ENCODE measurements at places on chromosomes 6 and 20.

DNA sequence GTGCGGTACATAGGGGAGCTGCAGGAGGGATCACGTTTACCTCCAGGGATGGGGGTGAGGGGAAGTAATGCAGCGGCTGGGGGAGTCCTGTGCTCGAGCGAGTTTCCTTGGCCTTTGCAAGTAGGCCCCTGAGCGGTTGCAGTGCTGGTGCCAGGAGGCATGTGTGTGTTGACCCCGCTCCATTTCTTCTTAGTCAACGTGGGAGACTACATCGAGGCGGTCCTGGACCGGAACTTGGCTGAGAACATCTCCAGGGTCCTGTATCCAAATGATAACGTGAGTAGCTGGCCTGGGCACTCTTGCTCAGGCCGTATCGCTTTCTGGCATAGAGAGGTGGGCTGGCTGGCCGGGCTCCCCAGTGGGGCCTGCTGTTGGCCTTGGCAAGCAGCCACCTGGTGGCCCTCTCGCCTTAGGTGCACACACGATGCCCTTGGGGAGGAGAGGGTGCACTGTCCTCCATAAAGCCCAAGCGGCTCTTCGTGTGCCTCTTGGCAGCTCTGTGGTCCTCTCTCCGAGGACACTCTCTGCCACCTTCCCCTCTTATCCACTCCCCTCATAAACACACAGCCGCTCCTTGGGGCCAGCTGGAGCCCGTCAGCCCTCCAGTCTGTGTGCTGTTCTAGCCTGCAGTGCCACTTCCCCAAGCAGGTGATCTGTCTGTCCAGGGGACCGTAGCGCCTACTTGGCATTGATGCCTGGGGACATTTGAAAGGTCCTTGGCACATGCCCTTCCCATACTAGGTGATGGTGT lies 29.3 kb downstream of the PYGB start:
- no peak for DNase-seq

GRCh38 chr20:35394271-35394670 lies 17.5 kb downstream of the UQCC1 start:
- no peak for DNase-seq

GRCh38 chr20:48319943-48320584 lies 507.7 kb downstream of the PREX1 start:
- no peak for DNase-seq

DNA sequence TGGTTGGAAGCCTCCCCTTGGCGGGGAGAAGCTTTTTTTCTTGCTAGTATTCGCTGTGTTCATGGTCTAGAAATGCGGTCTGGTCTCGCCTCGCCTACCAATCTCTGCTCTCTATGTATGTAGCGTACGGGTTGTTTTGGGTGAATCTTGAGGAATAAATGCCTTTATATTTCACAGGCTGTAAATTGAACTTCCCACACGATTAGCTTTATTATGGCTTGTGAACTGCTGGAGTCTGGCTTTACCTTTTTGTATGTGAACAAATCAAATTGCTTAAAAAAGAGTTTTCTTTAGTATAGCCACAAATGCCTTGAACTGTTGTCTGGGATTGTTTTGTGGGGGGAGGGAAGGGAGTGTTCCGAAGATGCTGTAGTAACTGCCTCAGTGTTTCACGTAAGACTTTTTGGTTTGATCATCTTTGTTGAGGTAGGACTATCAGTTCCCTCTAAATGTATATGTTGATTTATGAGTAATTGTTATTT lies 2.2 kb downstream of the INSM1 start:
- DNase-seq = no peak

DNA sequence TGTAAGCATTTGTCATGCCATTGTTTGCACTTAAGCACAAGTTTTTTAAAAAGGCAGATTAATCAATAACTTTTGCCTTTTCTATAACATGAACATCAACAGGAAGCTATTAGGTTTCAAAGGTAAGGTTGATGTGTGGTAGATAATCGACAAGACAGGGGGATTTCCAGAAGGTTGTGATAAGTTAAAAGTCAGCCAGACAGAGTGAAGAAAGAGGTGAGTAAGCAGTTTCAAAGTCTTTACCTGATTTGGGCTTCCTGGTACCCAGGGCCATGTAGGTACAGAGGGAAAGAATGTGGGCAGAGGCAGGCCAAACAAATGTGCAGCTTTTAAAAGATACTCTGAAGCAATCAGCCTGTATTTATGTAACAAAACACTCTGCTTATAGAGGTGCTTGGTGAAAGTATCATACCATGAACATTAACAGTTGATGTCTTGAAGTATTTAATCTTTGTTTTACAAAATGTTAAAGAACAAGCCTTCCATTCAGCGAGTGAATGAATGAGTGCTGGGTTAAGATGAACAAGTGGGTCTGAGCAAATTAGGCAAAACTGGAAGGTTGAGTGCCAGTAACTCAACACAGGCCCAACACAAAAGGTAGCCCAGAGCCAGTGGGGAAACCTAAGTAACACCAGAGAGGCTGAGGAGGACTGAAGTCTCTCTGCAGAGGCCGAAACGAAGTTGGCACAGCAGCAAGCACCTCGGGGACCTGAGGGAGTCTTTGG lies 60.2 kb downstream of the LRRC1 start:
- DNase-seq = no peak

DNA sequence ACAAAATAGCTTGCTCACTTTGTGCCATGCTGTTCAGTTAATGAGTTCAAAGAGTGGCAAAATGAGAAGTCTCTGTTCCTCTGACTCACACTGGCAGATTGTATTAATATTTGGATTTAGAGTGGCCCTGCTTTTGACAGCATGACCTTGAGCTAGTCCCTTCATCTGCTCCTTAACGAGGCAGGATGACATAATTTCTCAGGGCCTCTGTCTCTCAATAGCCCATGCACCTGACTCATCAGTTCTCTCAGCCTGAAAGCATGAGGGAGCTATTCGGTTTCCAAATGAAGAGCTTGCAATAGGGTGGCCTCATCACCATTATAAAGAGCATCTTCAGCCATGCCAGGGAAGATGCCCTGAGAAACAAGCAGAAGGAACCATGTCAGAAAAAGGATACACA lies 38.2 kb downstream of the CAP2 start:
- no peak for DNase-seq

DNA sequence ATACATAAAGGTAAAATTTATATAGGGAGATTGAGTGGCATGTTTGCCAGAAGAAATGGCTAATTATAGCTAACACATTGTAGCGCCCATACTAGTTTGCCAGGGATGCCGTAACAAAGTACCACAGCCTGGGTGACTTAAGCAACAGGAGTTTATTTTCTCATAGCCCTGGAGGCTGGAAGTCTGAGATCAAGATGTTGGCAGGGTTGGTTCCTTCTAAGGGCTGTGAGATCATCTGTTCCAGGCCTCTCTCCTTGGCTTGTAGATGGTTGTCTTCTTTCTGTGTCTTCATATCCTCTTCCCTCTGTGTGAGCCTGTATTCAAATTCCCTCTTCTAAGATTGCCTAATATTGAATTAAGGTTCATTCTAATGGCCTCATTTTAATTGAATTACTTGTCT lies 417.5 kb upstream of the OPRM1 start:
- no peak for DNase-seq

GRCh38 chr20:33923740-33924139 lies 70.0 kb upstream of the RALY start:
- no peak for DNase-seq

GRCh38 chr6:327538-328116 lies 35.3 kb downstream of the DUSP22 start:
- DNase-seq = no peak

GRCh38 chr6:11055127-11055627 lies 11.1 kb upstream of the ELOVL2 start:
- DNase-seq = no peak

GRCh38 chr6:113842165-113842564 lies 15.0 kb upstream of the MARCKS start:
- DNase-seq = no peak

DNA sequence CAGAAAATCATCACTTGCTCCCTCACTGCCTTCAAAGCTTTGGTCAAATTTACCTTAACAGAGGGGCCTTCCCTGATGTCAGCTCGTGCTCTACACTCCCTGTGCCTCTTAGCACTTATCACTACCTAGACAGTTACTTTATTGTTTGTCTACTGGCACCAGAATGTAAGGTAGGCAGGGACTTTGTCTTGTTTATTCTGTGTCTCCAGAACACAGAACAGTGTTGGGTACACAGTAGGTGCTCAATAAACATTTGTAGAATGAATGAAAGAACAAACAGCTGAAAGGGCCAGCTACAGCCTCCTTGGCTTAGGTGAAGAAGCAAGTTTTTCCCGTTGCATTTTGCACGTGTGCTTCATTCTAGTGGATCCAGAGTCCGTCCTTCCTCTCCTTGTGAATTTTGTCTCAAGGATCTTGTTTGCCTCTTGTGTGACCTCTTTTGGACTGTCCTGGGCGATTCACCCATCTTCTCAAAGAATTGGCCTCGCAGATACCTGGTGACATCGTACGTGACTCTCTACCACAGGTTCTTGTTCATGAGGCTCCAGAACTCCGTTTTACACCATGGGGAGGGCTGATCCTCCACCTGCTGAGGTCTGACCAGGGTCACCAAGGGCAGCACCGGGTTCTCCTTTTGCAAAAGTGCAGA lies 84.2 kb upstream of the ARMC2 start:
- no peak for DNase-seq

GRCh38 chr20:44720997-44721784 lies 6.0 kb downstream of the CCN5 start:
- DNase-seq = no peak

DNA sequence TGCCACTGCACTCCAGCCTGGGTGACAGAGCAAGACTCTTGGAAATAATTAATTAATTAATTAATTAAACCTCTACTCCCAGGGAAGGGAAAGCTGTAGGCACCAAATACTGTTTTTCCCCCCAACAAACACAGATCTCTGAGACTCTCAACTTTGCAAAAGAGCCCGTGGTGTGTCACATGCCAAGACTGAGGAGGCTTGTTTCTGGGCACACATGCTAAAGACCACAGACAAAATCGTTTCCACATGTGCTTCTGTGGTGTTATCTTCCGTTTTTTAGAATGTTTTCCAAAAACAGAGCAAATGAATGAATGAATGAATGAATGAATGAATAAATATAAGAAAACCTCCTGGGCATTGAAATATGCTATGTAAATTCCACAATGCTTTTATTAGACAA lies 55.6 kb upstream of the ATXN1 start:
- DNase-seq = no peak

DNA sequence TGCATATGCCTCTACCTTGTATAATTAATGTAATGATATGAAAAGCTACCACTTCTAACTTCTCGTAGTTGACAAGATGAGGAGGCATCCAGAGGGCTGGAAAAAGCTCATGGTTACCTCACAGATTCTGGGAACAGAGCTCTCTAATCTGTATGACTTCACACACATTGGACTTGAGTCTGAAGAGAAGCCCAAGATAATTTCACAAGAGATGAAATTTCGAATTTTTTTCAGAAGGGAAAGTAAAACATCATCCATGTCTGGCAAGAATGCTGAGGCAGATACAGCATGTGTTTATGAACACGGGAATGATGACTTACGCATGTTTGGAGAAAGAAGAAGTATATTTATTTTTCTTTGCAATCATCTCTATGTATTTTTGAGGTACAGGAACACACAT lies 141.8 kb upstream of the TENT5A start:
- DNase-seq = no peak

GRCh38 chr6:128259730-128260685 lies 260.4 kb downstream of the PTPRK start:
- no peak for DNase-seq

DNA sequence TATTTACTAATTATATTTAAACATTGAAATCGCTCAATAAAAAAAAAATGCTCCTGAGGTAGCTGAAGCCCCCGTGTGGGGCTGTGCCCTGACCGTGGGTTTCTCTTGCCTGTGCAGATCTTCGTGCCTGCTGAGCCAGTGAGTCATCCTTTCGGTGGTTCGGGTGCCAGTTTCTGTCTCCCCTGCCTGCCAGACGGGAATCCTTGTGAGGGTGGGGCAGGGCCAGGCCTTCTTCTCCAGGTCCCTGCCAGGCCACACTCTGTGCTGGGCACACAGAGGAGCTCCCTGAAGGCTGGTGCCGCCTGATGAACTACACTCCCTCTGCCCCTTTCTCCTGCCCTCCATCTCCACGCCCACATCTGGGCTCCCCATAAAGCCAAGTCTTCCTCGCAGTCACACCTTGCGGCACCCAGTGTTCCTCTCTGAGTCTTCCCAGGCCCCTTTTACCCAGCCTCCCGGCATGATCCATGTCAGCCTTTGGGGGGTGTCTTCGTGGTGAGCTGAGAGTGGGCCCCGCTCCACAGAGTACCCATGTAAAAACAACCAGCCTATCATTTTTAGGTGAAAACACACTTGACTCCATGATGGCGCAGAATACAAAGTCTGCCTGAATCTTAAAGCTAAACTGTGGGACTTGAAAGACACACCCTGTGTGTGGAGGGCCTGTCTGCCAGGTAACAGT lies 19.3 kb downstream of the FGD2 start:
- DNase-seq = no peak

DNA sequence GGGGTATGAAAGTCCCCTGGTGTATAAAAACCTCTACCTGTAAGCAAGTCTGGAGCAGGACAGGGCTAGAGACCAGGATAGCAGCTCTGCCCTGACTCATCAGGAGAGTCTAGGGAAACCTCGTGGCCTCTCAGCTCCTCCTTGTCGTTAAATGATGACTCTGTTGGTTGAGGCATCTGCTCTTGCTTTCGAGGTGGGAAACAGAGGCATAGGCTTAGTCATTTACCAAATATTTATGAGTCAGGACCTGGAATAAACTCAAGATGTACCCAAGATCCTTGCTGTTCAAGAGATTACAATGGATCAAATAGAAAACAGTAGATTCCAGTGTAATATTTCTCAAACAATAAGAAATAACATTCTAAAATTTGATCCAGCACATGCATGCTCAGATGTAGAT lies 5.5 kb downstream of the MANBAL start:
- DNase-seq = no peak

GRCh38 chr6:159044899-159045727 lies at the start of gene TAGAP:
TSS of gene TAGAP (minus strand) at chr6:159044991. CDS start at chr6:159044146, 845 bp downstream.
- DNase-seq = peak; percentile 55

- no peak for DNase-seq
Measured at GRCh38 chr20:49385465-49385864, 97.0 kb downstream of the KCNB1 start.

GRCh38 chr20:44357555-44358125 lies 2.1 kb downstream of the HNF4A start:
- DNase-seq = no peak

DNA sequence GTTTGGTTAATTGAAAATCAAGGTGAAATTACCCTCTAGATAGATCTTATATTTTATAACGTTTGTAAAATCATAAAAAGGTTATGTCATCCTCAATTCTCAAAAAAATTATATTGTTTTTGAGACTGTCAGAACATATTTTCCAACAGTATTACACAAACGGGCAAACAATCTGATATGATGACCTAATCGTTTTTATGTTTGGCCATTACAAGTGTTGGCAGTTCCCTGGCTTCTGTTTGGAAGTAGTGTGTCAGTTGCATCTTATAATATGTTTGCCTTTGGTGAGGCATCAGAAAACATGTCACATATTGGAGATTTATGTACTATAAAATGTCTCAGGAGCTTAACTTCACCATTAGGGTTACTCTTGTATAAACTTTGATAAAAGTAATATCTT lies 308.1 kb upstream of the EPHA7 start:
- DNase-seq = no peak

GRCh38 chr20:24676978-24677370 lies 207.5 kb downstream of the SYNDIG1 start:
- DNase-seq = no peak

GRCh38 chr20:30594112-30594511 lies 663.4 kb upstream of the DEFB115 start:
- DNase-seq = no peak

- DNase-seq = no peak
Measured at GRCh38 chr6:2876210-2877056, 26.7 kb downstream of the SERPINB9 start.
